Activated CD4-positive, alpha-beta T cell treated with anti-CD3 and anti-CD28 coated beads for 4 hours (primary cell): ENCODE measurements at places on chromosomes 6 and 20.

DNA sequence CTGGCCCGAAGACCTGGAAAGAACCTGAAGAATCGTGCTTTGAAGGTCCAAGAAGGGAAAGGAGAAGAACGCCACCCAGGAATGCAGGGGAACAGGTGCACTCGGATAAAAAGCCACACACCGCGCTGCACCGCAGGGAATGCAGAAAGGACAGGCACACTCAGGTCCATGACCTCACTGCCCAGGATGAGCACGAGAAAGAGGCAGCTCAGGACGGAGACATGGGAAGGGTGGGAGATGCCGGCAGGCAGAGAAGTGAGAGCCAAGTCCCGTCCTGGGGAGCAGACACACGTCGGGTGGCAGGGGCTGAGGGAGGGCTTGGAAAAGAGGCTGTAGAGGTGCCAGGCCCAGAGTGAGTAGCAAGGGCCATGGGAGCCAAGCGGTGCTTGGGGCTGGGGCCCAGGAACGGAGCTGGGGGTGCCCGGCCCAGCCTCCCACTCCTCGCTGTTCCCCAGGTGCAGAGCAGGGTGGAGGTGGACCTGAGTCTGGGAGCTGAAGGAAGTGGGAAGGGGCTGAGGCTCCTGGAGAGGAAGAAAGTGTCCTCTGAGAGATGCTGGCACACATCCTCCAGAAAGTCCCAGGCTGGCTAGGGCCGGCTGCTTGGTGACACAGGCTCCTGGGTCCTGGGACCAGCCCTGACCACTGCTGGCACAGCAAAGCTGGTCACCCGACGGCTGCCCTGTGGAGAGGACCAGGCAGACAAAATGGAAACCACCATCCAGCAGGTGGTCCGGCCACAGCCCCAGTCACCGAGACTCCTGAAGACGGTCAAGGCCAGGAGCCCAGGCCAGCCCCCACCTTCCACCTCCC lies 91.3 kb downstream of the PSMB1 start:
- no peak for DNase-seq

- DNase-seq: no peak
Measured at GRCh38 chr6:143611580-143611979, 66.2 kb upstream of the PHACTR2 start.

DNA sequence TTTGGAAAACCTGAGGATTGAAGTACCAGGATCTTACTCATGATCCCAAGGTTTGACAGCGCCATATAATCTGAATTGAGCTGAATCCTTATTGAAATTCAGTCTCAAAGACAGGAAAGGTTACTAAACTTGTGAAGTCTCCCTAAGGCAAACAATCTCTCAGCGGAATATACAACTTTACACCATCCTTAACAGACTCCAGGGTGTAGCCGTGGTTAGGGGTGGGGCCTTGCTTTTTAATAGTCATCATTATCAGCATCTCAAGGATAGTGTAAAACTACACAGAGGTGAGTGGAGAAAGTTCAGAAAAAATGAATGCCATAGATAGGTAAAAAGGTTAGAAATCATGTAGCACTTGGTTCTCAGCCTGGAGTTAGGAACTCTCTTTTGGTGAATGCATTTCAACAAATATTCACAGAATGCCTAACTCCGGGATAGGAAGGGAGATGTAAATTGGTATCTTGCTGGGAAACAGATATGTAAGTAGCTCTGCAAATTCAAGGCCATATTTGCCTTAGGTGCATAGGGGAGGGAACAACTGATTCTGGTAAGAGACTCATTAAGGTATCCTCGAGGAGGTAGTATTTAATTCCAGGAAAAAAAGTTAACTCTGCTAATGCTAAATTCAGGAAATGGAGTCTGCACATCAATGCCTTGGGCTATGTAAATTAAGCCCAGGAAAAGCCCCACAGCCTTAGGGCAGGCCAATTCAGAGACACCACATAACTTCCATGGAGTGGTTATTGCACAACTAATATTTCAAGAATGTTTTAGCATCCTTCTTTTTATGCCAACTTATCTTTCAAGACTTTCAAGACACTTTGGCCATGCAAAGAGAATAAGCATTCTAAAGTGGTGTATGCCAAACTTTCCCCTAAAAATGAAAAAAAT lies 61.6 kb downstream of the SNAP25 start:
- no peak for DNase-seq

DNA sequence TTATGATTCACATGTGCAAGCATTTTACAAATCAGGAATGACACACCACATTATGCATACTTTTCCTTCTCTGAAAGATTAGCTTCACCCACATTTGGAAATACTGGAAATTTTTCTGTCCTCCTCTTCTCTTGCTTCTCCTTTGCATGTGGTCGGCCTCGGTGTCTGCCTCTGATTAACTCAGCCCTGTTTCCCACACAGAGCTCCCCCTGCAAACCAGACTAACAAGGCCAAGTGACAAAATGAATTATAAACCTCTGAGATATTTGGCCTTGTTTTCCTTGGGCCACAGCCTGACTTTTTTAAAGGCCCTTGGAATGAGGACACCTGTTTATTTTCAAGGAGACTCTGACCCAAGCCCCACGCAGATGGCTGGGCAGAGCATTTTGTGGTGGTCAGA lies 9.0 kb upstream of the CCN6 start:
- DNase-seq: no peak

DNA sequence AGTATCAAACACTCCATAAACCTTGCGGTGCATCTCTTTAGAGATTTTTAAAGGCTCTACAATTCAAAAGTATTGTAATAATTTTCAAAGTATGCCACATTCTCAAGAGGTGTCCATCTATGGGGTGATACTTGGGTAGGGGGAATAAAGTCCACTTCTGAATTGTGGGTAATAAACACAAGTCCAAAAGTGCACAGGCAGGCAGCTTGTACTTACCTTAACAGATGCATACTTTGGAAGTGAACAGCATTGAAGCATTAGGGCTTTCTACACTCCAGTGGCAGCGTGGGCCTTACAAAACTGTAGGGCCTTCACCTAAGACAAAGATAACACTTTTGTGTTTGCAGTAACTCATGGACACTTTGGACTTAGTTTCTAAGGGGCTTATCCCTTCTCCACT lies 58.6 kb downstream of the AIG1 start:
- DNase-seq: no peak

DNA sequence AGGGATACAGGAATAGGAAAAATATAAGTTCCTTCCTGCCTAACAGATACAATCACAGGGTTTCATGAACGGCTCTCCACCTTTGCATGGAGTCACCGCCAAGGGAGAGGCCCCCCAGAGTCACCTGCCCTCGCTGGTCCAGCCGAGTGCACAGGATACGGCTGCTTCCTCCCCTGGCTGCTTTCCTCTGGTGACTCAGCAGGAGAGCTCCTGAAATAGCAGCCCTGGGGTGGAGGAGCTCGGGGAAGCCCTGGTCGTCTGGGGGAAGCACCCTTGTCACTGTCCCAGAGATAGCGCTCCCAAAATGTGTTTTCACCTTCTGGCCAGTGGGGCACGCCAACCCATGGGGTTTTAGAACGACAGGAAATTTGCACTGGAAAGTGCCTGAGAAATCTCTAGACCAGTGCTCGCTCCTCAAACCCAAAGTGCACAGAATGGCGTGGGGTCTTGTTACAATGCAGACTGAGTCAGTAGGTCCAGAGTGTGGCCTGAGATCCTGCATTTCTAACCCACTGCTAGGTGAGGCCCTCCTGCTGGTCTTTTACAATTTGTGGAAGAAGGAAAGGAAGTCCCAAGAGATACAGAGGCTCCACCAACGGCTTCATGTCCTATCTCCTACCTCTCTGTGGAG lies 35.9 kb upstream of the FAM50B start:
- no peak for DNase-seq

GRCh38 chr6:108654465-108655106 lies 93.9 kb downstream of the FOXO3 start:
- DNase-seq: no peak

- DNase-seq: no peak
Measured at GRCh38 chr6:8940356-8940755, 505.0 kb upstream of the SLC35B3 start.

DNA sequence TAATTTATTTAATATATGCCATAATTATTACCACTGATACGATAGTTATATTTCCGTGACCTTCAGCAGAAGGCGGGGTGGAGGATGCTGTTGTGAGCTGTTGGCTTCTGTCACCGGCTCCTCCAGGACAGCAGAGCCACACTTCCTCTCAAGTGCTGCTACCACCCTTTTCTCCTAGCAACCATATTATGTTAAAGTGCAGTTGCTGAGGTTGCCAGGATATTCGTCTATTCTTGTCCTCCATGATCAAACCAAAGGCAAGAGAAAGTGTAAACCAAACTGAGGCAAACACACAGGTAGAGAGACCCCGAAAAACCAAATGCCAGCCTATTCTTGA lies 27.8 kb downstream of the RGS17 start:
- DNase-seq: no peak

DNA sequence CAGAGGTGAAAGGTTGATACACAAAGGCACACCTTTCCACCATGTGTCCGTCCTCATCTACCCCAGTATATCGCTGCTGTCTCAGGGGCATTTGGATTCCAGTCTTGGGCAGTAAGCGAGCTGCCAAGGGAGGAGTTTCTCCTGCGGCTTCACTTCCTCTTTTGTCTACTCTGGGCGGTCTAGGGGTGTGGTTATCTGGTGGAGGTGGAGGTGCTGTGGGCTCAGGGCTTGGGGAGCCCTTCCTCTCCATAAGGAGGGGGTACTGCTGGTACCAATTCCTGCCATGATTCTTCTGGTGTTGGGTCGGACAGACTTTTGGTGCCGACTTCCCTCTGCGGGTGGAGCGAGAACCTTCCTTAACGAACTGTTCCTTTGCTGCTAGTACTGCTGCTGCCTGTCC lies 31.9 kb upstream of the FABP7 start:
- no peak for DNase-seq

DNA sequence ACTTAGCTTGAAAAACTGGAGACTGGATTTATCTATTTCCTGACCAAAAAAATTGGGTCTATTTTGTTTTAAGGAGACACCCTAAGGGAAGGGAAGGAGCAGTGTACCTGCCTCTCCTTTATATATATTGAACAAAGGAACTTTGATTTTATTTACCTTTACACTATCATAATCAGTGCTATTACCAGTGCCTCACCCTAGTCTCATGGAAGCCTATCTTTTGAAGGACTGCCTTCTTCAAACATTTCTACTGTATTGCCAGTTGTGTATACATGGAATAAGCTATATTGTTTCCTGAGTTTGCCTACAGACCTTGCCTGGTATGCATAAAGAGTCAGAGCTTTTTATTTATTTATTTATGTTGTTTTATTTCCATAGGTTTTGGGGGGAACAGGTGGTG lies 124.9 kb downstream of the UTRN start:
- DNase-seq: no peak

- DNase-seq: no peak
Measured at GRCh38 chr6:157909282-157909664, 72.4 kb upstream of the SYNJ2 start.

DNA sequence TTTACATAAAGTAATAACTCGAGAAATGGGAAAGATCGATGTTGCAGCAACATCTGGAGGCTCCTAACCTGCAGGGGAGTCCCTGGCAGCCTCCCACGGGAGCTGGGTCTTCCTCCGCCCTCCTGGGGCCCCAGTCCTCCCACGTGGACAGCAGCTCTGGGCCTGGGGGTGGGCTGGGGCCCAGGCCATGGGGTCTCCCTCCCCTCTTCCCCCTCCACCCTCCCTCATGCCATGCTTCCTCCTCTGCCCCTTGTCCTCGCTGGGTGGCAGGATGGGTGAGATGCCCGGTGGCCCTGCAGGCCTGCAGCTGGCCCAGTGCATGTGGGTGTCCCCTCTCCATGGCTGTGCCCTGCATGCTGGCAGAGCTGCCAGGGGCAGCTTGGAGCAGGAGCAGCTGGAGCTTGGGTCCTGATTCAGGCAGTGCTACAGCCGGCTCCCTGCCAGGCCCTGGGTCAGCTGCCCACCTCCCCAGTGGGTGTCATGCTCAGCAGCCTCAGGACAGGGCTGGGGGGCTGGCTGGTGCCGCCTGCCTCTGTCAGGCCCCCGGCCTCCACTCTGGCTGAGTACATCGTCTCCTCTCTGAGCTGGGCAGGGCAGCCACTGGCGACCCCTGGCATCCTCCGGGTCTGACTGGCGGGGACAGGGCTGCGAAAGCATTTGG lies 48.9 kb upstream of the BHLHE23 start:
- no peak for DNase-seq

GRCh38 chr20:44948513-44948912 lies 11.7 kb downstream of the TOMM34 start:
- DNase-seq: no peak

- no peak for DNase-seq
Measured at GRCh38 chr6:39314273-39314795, at the start of gene KCNK17. KCNK17 (minus strand) TSS chr6:39314419; CDS start chr6:39314320, 99 bp downstream.

- no peak for DNase-seq
Measured at GRCh38 chr6:93784794-93785693, 365.7 kb upstream of the EPHA7 start.

DNA sequence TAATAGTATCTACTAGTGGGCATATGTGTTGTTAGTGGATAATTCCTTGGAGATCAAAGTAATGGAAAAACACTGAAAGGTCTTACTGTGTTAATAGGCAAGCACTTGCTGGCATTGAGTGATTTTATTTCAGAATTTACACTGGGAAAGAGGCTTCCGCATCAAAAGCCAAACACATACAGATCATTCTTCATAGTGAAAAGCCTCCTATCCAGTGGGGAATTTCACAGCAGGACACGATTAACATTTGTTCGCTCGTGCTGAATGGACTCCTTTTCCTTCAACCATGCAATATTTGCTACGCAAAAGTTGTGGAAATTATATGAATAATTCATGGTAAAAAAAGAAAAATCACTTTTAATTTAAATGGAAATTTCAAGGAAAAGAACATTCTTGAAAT lies 26.4 kb downstream of the GABRR1 start:
- no peak for DNase-seq

- DNase-seq: no peak
Measured at GRCh38 chr6:138261116-138261780, 43.0 kb upstream of the PBOV1 start.

DNA sequence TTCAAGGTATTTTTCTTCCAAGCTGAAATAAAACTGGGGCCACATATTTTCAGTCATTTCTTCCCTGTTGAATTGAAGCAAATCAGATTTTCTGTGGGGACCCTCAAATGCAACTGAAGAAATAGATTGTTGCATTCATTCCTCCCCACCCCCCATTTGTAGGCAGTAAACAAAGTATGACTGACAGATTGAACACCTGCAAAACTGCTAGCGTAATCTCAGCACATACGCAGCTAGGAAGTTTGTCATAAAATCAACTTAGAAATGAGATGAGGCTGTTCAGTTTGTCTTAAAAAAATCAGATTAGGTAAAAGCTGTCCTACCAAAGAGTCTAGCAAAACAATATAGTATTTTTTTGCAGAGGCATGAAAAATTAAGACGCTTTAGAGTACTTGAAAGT lies 8.9 kb downstream of the GZF1 start:
- no peak for DNase-seq

DNA sequence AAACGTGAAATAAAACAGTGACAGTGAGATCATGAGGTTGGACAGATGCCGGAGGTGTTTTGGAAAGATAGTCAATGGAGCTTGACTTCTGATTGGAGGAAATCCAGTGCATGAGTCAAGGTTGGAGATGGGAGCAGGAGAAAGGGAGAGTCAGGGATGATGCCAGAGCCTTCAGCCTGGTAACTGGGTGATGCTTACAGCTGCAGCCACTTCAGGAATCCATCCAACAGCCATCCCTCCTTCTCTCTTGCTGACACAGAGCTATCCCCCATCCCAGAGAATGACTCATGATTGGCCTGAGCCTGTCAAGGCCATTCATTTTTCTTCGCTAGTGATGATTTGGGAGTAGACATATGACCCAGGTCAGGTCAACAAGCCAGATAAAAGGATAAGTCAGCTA lies 112.8 kb downstream of the SAMD5 start:
- DNase-seq: no peak
